ENCODE measurements at places on chromosomes 11 and 22.
A peak's percentile ranks its signal among the peaks of the same experiment; 100 is the strongest.

- DNase-seq: no peak
Measured at GRCh38 chr22:46581538-46582244, 38.5 kb upstream of the GRAMD4 start.

- DNase-seq: no peak
Measured at GRCh38 chr11:116424615-116425261, 348.0 kb downstream of the BUD13 start.

DNA sequence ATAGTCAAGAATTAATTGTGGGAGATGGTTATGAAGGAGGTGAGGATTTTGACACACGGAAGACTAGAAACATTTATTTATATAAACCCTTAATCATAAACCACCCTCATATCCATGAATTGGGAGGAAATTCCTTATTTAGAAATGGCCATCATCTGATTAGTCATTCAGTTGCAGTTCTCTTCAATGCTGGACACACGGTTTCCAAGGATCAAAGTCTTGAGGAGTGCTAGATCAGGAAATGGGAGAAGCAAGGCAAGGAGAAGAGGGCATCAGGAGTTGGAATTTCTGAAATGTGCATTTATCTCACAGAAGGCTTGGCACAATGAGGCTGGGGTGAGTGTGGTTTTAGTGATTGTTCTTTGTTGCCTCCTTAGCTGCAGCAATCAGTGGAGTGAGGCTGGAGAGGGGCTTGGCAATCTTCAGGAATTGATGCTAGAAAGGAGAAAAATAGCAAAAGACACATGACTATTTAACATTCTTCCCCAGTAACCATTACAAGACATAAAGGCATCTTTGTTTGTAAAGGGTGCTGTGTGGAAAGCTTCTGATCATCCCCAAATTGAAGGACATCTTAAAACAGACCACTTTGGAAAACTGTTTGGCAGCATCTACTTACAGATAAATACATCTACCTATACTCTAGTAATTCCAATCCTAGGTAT lies 21.6 kb upstream of the GDPD4 start:
- DNase-seq: no peak

GRCh38 chr11:122776546-122776945 lies 61.8 kb upstream of the CRTAM start:
- no peak for DNase-seq

- peak; percentile 53 for DNase-seq
Measured at GRCh38 chr11:118342503-118343161, at the start of gene CD3D. Gene CD3D (minus strand): TSS chr11:118342705. CDS start chr11:118342607, 98 bp downstream.

DNA sequence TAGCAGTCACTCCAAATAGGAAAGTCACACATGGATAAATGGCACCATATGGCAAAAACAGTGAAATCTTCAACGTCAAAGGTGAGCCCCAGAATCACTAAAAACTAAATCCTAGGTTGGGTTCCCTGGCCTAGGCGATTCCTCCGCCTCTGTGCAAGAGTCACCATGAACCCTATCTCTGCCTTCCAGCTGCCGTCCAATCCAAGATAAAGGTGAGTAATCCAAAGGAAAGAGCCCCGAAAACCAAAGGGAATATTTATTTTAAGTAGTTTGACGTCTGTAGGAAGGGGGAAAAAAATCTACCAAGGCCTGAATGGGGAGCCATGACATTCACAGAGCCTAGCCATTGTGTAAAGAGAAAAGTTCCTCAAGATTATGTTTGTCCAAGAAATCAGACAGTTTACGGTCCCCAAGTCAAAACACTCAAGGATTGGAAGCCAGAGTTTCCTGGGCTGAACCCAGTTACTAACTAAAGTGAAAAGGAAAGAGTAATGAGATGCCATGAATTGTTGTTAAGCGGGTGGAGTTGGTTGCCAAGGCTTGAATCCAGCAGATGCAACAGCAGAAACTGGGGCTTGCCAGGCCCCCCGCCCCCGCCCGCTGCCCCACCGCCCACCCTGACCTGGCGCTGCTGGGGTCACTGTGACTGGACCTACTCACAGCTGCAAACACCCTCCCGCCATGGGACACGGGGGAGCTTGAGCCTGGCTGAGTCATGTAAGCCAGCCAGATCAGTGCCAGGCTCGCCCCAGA lies 39.7 kb upstream of the ETS1 start:
- no peak for DNase-seq

- DNase-seq: no peak
Measured at GRCh38 chr11:125407046-125407445, 89.0 kb downstream of the FEZ1 start.

- peak; percentile 35 for DNase-seq
Measured at GRCh38 chr11:33040033-33040861, 875 bp downstream of the TCP11L1 start.

DNA sequence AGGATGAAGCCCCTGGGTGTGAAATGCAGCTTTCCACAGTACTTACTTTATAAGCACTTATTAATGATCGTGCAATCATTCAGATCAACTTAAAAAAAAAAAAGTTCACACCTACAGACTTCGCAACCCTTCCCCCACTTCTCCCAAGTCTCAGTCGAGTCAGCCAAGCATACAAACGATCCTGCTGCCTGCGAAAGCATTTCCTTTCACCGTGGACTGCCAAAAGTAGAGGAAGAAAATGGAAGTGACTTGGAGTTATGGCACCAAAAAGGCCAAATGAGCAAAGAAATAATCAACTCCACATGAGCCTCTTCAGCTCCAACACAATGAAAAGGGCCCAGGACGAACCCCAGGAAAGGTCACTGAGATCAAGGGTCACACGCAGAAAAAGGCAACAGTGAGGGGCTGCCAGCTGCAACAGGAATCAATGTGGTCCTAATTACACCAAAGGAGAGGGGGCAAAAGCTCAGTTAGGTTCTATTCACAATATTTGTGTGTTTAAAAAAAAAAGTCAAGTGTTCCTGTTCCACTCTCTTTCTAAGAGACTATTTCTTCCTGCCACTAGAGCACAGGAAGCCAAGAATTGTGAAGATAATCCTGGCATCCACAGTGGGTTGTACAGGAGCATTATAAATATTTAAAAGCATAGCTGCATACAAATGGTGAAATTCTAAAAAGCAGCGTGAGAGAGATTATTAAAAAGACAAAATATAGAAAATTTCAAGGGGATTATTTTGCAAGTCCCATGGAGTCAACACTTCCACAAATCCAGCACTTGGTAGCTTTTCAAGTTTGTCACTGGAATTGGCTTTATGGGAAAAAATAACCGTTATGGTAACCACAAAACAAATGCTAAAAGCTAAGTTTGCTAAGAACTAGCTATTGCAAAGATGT lies 28.4 kb downstream of the CDON start:
- DNase-seq: no peak

DNA sequence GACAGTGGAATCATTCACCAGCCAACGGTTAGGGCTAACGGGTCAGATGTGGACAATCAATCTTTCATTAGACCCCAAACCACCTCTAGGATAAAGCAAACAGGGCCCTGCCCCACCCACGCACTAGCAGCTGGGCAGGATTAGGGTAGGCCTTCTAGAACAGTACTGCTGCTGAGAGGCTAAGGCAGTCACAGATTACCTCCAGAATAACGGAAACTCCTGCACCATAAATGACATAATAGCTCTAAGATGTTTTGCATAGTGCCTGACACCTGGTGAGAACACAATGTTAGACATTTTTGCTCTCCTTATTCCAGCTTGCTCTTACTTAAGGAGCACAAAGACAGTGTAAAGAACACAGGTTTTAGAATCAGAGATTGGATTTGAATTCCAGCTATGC lies 1.8 kb downstream of the SYTL2 start:
- DNase-seq: no peak

DNA sequence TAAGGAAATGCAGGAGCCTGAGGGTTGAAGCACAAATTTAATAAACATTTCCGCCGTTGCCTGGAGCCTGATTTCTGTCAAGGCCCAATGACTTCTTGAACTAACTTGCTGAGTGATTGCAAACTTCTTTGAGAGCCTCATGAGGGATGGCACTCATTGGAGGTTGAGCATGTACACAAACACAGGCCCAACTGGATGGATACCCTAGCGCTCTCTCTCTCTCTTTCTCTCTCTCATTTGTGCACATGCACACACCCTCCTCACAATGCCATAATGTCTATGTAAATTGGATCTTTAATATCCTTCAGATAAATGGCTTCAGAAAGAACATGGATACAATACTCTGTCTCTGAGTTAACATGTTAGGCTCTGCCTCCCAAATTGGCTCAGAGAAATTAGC lies 597.7 kb upstream of the CADM1 start:
- no peak for DNase-seq

GRCh38 chr11:33063326-33063881 lies 24.0 kb downstream of the TCP11L1 start:
- DNase-seq: no peak

DNA sequence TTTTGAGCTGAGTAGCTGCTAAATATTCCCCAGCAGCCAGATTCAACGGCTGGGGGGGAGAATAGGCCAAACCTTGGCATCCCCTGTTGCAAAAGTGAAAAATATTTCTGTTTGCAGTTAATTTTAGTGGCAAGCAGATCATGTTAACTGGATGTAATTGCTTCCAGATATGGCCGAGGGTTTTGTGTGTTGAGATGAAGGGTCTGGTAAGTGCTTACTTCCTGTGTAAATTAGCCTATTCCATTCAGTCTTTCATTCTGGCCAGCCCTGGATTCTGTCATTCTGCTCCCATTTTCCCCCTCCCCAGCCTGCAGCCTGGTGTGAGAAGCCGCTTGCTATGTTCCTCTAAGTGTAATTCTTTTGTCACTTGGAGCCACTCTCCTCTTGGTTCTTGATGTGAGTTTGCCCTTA lies 17.4 kb downstream of the ZBTB16 start:
- DNase-seq: no peak

DNA sequence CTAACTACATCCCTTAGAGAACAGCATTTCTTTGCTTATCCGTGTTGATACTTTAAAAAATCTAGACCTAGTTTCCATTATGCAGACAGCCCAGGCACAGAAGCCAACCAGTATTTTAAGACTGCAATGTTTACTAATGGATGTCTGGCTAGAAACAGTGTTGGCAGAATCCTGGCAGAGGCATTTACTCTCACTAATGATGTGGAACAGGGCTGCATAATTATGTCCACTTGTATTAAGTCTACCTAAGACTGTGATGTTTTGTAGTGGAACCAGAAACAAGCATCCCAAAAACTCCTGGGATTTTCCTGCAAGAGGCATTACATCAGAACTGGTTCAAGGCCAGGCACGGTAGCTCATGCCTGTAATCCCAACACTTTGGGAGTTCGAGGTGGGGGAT lies 50.2 kb upstream of the PICALM start:
- no peak for DNase-seq

DNA sequence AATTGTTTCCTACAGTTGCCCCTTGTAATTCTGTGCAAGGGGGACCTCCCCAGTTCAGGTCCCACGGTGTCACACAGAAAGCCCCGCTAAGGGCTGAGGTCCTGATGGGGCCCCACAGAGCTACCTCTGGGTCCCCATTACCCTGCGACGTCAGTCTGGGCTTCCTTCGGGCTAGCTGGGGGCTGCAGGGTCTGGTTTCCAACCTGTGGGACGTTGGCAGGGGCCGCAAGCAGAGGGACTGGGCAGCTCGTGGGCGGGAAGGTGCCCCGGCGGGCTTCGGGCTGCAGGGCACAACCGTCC lies 698 bp downstream of the SLC37A4 start:
- DNase-seq: no peak

DNA sequence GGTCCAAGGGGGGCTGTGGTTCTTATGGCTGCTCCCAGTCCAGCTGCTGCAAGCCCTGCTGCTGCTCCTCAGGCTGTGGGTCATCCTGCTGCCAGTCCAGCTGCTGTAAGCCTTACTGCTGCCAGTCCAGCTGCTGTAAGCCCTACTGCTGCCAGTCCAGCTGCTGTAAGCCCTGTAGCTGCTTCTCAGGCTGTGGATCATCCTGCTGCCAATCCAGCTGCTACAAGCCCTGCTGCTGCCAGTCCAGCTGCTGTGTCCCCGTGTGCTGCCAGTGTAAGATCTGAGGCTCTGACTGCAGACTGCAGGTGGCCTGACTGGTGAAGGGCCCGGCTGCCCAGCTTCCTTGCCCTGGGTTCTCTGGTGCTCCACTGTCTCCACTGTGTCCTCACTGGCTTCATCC lies 696 bp downstream of the KRTAP5-5 start:
- DNase-seq: no peak

DNA sequence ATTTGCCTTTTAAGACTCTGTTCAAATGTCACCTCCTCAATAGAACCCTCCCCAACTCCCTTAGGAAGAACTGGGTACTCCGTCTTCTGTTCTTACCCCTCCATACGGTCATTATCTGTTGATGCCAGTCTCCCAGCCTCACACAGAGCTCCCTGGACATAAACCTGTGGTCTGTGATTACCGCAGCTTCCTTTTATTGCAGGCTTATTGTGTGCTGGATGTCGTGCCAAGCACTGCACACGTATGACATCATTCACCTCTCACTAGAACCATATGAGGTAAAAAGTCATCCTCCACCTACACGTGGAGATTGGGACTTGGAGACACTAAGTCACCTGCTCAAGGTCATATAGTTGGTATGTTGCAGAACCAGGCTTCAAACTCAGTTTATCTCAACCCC lies 15.3 kb downstream of the PTPN5 start:
- DNase-seq: no peak
